ENCODE measurements at places on chromosomes 1 and 21.

- no peak for DNase-seq
Observed at GRCh38 chr1:94607398-94607797, 65.8 kb upstream of the F3 start.

DNA sequence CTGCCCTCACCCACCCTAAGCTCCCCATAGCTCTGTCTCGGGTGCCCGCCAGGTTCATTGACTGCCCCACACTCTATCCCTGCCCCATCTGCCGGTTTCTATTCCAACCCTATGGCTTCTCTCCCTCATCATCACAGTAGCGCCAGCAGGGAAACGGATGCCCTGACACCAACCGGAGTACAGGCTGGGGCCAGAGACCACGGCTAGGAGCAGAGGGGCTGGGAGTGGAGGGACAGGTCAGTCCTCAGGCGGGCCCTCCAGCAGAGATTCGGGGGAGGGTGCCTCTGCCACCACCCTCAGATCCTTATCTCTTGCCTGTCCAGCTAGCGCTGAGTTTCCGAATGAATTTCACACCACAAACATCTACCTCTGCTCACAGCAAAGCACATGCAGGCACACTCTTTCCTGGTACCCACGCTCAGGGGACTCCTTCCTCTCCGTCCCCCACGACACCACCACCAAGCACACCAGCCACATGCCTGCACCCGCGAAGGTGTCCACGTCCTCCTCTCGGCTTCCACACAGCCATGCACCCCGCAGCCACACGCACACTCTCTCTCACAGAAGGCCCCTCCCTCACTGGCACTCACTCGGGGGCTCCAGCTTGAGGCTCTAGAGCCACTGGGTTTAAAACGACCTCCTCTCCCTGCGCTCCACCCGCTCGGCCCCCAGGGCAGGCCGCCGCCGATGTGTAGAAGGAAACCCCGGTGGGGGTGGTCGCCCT is 7.2 kb downstream of the TAL1 start:
- no peak for DNase-seq

DNA sequence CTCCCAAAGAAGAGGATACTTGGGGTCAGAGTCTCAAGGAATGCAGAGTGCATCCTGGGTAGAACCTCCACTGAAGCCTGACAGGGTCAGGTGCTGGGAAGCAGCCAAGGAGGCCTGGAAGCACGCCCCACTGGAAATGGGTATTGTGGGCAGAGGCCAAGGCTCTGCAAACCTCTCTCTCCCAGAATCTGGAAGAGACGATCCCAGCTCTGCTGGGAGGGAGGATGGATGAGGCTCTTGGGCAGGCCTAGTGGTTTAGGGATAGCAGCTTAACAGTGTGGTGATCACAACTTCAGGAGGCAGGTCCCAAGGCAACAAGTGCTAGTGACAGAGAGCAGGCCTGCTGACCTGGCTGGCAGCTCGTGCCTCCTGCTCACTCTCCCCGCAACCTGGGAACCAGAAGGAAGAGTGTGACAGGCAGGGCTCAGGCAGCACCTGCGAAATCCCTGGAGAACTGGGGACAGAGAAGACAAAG is 641.0 kb downstream of the PLPP3 start:
- DNase-seq, result no peak

GRCh38 chr21:41802684-41803083 is 35.8 kb upstream of the RIPK4 start:
- DNase-seq, result no peak

GRCh38 chr1:9732123-9732971 is 80.8 kb downstream of the PIK3CD start:
- no peak for DNase-seq

- DNase-seq, result no peak
Observed at GRCh38 chr1:8025671-8026144, 401 bp downstream of the ERRFI1 start.

DNA sequence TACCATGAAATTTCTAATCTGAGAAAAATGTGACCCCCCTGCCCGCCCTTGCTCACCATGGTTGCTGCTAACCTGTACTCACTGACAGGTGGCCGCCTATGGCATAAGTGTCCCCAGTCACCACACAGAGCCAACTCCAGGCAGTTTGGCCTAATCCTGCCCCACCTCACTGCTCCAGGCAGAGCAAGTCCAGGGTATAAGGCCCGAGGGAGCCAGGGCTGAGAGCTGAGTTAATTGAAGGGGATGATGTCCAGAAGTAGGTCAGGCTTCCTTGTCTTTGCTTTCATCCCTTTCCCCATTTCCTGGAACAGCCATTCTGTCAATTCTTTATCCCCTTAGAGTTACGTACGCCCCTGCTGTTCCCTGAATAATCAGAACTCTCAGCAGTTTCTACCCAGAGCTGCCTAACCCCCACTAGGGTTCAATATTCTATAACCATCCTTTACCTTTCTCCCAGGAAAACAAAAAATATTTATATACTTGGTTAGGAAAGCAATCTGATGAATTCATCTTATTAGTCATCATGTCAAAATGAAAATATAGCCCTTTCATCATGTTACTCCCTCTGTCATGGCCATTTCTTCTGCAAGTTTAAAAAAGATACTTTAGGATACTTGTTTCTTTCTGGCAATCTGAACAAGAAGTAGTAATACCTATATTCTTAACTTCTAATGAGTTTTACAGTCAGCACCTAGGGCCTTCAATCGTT is 29.4 kb upstream of the CD101 start:
- no peak for DNase-seq

- no peak for DNase-seq
Observed at GRCh38 chr1:17955302-17956285, 152.0 kb upstream of the IGSF21 start.

DNA sequence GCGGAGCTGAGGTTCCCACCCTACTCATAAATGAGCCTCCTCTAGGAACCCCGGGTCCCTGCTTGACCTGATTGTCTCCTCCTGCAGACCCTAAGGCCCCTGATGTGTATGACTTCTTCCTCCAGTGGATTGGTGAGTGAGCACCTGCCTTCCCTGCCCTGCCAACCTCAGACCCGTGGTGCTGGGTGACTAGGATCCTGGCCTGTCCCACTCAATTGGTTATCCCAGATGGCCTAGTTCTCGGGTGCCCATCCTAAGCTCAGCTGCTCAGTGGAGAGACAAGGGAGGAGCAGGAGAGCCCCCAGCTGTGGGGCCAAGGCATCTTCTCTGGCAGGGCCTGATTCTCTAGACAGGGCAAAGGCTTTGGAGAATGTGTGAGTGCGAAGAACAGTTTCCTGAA is 12.2 kb downstream of the CYP4B1 start:
- DNase-seq, result no peak

DNA sequence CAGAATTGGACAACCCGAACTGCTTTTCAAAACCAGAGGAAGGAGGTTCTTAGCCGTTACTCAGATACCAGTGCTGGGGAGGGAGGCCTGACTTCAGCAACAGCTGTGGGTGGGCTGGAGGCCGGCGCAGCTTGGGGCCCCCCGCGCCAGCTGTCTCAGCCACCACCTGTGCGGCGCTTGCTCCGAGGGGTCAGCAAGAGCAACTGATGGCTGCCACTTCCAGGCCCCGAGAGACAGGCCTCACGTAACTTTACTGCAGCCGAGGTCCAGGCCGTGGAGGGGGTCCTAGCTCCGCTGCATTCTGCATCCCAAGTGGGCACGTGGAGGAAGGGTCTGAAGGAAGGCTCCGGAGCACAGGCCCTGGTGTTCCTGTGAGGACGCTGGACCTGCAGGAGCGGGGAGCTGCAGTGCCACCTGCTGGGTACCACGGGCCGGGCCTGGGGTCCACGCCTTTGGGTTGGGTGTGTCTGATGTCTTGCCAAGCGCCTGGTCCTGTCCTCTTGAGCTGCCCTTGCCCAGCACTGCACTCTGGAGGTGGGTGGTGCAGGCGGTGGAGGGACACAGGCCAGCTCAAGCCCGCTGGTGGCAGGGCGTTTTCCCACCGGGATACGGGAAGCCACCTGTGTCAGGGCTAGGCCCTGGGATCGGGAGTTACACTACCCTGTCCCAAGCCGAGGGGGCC is 9.8 kb downstream of the THAP3 start:
- peak; percentile 19 for DNase-seq

GRCh38 chr1:56710646-56711045 is 65.5 kb downstream of the PRKAA2 start:
- no peak for DNase-seq

- DNase-seq, result no peak
Observed at GRCh38 chr1:153683854-153684253, 5.4 kb downstream of the NPR1 start.

- DNase-seq, result no peak
Observed at GRCh38 chr1:47214549-47214948, 17.5 kb downstream of the TAL1 start.

DNA sequence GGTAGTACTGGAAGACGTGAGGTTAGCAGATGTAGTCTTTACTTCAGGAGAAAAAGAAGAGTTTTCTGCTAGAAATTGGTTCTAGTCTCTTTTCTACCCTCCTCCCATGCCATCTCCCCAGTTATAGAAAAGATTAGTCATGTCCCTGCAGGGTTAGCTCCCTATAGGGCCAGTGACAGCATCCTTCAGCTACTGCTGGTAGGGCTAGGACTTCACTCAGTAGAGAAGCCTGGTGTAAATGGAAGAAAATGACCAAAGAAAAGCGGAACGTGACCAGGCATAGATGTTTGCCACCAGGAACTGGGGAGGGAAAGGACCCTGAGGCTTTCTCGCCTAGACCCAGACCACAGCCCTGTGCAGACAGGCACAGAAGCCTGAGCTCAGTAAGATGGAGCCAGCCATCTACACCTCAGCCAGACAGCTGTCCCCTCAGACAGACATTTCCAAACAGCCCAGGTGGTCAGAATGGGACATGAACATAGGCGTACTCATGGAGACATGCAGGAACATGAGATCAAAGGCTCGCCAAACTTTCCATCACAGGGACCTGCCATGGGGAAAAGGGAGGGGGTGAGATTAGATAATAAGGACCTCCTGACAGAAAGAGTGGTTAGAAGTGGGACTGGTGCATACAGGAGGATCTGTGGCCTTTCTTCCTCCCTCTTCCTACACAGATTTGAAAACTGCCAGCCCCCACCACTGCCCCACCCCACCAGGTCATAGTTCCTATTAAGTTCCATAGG is 23.5 kb upstream of the SLAMF9 start:
- DNase-seq, result no peak

DNA sequence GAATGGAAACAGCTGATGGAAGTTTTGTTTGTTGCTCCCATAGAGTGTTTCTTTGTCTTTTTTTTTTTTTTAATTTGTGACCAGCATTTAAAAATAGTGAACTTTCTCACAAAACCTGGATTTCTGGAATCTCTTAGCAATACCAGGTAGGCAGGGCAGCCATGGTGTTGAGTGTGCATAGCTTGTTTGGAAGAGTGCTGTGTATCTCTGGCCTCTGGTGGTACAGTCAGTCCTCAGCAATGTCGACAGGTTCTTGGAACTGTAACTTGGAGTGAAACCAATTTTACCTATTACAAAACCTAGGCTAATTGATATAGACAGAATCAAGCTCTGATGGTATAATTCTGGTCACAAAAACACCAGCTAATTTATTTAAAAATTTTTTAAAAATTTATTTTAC is 6.7 kb downstream of the AADACL3 start:
- DNase-seq, result no peak

- DNase-seq, result no peak
Observed at GRCh38 chr1:198649968-198650338, 11.1 kb downstream of the PTPRC start.

- no peak for DNase-seq
Observed at GRCh38 chr1:30399026-30399425, 324.4 kb downstream of the MATN1 start.

- no peak for DNase-seq
Observed at GRCh38 chr1:51494138-51494830, 24.8 kb downstream of the EPS15 start.

- DNase-seq, result no peak
Observed at GRCh38 chr1:240170806-240171205, 79.1 kb downstream of the FMN2 start.

DNA sequence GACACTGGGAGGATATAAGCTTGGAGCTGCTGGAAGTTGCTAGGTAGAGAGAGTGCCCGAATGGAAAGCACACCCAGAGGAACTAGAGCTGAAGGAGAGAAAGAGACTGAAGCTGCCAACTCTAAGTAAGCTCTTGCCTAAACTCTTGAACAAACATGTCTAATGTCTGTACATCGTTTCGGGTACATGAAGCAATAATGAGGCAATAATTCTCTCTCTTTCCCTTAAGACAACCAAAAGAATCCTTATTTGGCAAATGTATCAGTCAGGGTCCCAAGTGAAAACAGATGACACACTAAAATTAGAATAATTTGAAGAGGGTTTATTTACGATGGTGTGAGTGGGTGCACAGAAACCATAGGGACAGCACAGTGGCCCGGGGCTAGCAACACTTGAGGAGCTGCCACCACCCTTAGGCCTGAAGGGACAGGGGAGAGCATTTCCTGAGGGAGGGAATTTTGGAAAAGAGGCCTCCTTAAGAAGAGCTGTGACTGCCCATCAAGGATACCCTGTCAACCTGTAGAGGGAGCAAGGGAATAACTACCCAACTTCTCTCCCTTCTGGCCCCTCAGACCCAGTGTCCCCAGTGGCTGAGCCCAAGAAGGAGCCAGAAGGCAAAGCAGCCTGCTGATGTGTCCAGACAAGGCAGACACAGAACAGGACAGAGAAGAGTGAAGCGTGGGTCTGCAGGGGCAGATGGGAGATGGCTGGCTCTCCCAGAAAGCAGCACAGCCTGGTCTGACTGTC is 36.1 kb upstream of the KHDRBS1 start:
- DNase-seq, result no peak

DNA sequence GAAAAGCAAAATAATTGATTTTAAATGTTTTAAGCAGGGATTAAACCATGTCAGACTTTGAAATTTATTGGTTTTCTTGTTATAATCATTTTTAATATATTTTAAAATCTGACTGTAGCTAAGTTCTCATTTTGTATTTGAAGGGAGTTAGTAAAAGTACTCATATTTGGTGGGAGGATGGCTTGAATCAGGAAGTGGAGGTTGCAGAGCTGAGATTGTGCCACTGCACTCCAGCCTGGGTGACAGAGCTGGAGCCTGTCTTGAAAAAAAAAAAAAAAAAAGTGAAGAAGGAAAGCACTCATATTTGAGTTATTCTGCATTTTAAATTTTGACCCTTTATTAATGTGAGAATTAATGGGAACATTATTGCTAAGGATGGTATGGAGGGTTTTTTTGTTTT is 106.0 kb downstream of the RABGAP1L start:
- DNase-seq, result no peak

- no peak for DNase-seq
Observed at GRCh38 chr1:196607981-196608380, 259 bp downstream of the KCNT2 start.

DNA sequence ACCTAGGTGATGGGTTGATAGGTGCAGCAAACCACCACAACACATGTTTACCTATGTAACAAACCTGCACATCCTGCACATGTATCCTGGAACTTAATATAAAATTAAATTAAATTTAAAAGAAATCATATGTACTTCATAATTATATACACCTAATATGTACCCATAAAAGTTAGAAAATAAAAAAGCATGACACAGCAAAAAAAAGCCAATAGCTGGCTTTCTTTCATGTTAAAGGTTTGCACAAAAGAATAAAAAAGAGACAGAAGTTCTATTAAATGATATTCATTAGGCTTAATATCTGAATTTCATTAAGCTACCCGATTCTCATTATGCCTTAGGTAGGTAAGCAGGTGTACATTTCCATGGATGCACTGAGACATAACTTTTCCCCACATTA is 5.2 kb upstream of the PRMT6 start:
- DNase-seq, result no peak
